Endodermal cell (in vitro differentiated cells): ENCODE measurements at places on chromosomes 2 and 18. TPM values are rescaled to one million over a fixed set of nuclear protein-coding genes. Genes with fewer than 3 reads are reported as not detected.

- no peaks in the 10 kb centered on the region for H3K36me3 ChIP-seq
- no peak overlapping the region for H3K27ac ChIP-seq
- no peak for DNase-seq
- H3K27me3 ChIP-seq = no peaks in the 10 kb centered on the region
- H3K4me3 ChIP-seq = no peak overlapping the region
Measured at GRCh38 chr2:225998653-225999052, 599.1 kb downstream of the NYAP2 start.

DNA sequence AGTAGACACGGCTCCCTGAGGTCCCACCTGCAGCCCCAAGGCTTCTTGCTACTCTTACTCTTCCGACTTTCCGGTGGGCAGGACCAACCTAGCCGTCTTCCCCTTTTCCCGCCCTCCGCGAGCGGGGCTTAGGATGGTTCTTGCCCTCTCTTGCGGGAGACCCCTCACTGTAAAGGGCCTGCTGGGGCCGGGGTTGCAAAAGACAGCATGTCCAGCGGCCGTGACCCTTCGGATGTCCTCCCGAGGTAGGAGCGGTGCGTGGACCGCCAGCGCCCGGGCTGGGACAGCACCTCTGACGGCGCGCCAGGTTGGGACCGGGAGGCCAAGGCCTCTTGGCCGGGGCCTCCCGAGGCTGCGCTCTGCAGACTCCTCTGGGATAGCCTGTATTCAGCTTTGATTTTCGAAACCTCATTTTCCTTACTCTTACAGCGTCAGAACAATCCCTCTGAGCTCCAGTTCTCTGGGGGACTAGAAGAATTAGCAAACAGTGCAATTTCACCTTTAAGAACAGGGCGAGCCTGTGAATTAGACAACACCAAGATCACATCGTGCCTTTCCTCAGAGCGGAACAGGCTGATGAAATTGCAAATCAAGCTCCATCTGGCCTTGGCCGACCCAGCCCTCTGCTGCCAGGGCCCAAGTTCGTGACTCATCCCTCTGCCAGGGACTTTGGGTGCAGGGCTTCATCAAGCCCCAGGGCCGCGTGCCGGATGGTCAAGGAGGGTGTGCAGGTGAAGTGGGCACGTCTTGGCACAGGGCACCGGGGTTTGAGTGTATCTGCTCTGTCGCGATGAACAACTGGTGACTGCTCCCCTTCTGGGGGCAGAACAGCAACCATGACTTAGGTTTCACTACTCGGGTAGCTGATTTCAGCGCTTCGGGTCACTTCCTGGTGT, 777 bp downstream of the MOCOS start:
- no peak overlapping the region for H3K27ac ChIP-seq
- H3K36me3 ChIP-seq = no peaks in the 10 kb centered on the region
- peaks cover 73% of the 10 kb centered on the region for H3K27me3 ChIP-seq
- H3K4me3 ChIP-seq = peak overlapping the region; percentile 82

GRCh38 chr2:19426941-19427340, 68.5 kb upstream of the OSR1 start:
- no peaks in the 10 kb centered on the region for H3K36me3 ChIP-seq
- H3K4me1 ChIP-seq = no peaks in the 10 kb centered on the region
- H3K27me3 ChIP-seq = no peaks in the 10 kb centered on the region
- DNase-seq = no peak
- H3K27ac ChIP-seq = no peak overlapping the region

XRCC5 gene
- total RNA-seq = 384 to 608 TPM (median 492 TPM) in 3 replicates

DNA sequence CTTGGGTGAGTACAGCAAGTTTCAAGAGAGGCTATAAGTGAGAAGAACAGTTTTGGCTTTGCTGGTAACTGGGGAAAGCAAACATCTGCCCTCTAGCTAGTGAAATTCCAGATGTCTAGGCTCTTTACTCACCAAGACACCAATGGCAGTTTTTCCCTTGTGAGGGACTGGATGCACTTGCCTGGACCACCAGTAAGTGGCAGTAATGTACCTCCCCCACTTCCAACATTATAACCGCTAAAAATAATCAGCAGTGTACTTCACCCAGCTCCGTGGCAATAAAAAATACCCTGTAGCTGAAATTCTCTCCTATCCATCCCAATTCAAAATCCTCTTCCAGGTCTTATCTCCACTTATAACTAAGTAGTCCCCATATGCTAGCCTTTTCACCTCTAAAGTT, 383.9 kb downstream of the ARHGAP15 start:
- no peak overlapping the region for H3K4me3 ChIP-seq
- H3K36me3 ChIP-seq = no peaks in the 10 kb centered on the region
- peak; percentile 74 for DNase-seq
- no peak overlapping the region for H3K27ac ChIP-seq
